ENCODE measurements at places on chromosomes 4 and X. TPM values are rescaled to one million over a fixed set of nuclear protein-coding genes. Genes with fewer than 3 reads are reported as not detected.

GRCh38 chr4:56649445-56650261, 31.4 kb downstream of the HOPX start:
- DNase-seq = no peak

GRCh38 chrX:139725720-139726119, 17.8 kb upstream of the MCF2 start:
- no peak for DNase-seq

GRCh38 chr4:8316911-8317351, 47.4 kb downstream of the HTRA3 start:
- DNase-seq = no peak

Gene SFRP2
- polyA plus RNA-seq = not detected

Gene NWD2
- not detected for polyA plus RNA-seq

DNA sequence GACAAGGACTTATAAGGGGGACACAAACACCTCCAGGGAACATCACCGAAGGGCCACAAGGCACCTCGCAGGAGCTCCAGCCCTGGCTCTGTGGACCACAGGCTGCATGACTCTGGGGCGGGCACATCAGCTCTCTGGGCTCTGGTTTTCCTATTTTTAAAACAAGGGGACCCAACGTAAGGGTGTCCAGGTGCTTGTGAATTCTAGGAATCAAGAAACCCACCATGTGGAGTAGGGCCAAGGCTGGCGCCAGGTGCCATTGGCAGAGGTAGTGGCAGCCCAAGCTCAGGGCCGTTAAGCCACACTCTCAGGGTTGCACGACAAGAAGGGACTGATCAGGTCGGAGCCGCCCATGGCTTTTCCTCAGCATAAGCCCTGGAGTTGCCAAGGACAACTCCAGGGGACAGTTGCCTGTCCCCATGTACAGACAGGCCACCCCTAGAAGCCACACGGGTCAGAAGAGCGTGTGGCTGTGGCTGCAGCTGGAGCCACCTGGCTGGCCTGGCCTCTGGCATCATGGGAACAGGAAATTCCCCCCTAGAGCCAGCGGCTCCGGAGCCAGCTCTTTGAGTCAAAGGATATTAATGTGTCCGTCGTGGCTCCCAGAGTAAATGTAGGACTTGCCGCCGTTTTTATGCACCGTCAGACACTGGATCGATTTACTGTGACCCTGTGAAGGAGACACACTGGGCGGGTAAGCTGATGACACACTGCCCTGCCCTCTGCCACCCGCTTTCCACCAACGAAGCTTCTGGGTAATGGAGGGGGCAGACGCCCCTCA, 32.5 kb downstream of the WDR1 start:
- no peak for DNase-seq

All from CD14-positive monocyte (primary cell).